CD4-positive, alpha-beta T cell treated with Interleukin-4 for 1 hour (primary cell): ENCODE measurements at places on chromosomes 7 and 10.

DNA sequence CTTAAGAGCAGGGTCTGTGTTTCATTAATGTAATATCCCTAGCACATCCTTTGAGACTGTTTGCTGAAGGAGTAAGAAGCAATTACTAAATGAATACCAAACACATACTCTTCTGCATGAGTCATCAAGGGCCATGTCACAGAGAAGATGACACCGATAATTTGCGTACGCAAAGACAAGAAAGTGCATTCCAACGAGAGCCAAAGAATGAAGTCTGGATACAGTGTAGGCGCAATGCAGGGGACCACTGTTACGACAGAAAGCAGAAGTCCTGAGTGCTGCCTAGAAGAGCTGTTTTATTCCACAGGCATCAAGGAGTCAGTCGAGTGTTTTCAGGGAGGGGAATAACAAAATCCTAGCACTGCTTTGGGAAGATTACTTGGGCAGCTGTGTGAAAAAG is 62.7 kb downstream of the VPS41 start:
- DNase-seq: no peak

DNA sequence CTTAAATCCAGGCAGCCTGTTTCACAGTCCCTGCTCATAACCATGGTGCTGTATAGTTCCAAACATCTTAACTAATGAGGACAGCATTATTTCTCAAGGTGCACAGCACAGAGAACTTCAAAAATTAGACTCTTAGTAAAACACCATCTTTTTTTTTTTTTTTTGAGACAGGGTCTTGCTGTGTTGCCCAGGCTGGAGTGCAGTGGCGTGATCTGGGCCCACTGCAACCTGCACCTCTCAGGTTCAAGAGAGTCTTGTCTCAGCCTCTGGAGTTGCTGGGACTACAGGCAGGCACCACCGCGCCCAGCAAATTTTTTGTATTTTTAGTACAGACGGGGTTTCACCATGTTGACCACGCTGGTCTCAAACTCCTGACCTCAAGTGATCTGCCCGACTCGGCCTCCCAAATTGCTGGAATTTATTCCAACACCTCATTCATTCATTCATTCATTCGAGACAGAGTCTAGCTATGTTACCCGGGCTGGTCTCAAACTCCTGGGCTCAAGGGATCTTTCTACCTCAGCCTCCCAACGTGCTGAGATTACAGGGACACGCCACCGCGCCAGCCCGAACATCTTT is 507 bp upstream of the TMEM254 start:
- no peak for DNase-seq

- no peak for DNase-seq
Measured at GRCh38 chr10:20551761-20552160, 345.4 kb downstream of the NEBL start.

GRCh38 chr10:85045046-85045445 is 716.7 kb downstream of the CCSER2 start:
- no peak for DNase-seq

- DNase-seq: no peak
Measured at GRCh38 chr10:103733045-103733419, 122.3 kb downstream of the SH3PXD2A start.

DNA sequence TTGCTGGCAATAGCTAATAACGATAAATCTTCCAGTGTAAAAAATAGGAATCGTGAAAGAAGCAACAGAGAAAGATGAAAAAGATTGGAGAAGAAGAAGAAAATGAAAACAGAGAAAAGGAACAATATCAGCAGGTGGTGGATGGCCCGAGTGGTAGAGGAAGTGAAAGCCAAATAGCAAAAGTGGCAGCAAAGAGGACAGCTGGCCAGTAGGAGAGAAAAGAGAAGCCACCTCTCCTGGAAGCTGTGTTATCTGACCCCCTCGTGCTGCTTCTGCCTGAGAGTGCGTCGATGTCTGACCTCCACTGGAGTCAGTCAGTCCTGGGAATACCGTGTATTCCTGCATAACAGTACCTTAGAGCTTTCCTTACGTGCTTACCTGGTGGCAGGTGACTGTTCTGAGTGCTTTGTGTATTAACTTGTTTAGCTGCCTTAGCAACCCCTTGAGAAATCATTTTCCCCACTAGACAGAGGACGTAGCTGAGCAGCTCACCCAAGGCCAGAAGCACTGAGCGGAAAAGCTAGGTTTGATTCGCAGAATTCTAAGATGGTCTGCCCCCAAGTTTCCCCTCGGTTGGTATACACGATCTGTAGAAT is 88.3 kb downstream of the CHN2 start:
- no peak for DNase-seq

DNA sequence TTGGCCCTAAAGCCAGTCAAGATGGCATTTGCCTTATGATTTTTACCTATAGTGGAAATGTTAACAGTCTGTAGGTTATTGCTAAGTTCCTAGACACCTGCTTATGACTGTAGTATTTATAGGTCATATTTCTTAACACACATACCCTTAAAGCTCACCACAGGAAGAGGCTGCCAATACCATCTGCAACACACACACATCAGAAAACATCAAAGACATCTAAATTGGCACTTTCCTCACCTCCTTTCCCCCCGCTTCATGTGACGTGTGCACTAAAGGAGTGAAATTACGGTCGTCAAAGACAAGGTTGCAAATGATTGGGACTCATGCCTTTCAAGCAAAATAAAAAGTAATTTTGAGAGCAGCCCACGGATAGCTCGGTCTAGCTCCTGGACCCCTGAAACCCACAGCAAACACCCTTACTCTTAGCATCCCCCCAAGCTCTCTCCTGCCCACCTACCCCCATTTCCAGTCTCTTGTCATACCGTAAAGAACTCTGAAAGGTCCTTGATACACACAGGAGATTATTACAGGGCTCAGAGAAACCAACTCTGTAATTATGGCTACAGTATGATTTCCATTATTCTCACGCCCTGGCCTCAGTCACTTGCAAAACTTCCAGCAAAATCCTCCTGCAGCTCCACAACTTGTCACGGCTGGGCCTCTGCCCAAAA is 90.5 kb downstream of the PLXNA4 start:
- DNase-seq: peak; percentile 62

DNA sequence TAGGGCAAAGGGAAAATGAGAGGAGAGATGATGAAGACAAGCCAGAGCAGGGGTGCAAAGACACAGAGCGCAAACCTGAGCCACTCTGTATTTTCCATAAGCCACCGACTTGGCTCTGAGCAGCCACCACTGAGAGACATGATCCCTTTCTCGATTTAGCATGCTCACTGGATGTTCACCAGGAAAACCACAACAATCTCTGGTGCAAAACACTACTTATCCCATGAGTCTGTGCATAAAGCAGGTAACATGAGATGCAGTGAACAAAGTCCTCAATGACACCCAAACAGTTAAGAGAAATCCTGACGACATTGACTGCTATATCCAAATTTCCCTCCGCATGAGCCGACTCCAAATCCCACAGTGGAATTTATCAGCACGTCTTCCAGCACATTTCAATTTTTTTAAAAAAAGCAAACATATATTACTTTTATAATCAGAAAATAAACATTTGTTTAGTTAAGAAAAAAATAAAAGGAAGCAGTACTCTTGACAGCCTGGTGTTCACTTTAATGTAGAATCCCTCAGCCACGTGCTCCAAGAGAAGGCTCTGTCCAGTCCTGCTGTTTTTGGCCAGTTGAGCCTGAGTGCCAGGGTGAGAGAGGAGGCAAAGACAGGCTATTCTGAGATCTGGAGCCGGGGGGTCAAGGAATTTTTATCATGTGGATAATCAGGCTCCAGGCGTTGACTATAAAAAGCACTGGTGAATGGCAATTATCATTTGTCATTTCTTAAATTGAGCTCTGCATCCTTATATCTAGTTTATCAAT is 238.4 kb downstream of the KCNMA1 start:
- no peak for DNase-seq

- DNase-seq: no peak
Measured at GRCh38 chr7:129069021-129069420, 14.1 kb upstream of the TNPO3 start.

- no peak for DNase-seq
Measured at GRCh38 chr10:114795039-114795438, 26.5 kb upstream of the FHIP2A start.

- no peak for DNase-seq
Measured at GRCh38 chr10:71302874-71303568, 16.0 kb upstream of the SLC29A3 start.

DNA sequence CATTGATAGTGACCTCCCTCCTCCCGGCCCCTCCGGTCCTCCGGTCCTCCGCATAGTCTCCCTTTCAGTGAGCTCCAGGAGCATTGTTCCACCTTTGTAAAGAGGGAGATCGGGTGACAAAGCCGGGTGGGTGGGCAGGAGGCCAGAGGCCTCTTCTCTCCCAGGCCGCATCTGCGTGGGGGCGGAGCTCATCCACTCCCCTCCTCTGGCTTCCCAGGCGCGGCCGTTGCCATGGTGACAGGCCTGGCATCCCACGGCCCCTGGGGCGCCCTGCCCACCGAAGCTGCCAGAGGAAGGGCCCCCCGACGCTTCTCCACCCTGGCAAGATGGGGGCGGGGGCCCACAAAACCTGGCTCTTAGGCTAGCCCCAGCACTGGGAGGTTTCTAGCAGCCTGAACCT is 4.4 kb upstream of the FZD9 start:
- DNase-seq: no peak

DNA sequence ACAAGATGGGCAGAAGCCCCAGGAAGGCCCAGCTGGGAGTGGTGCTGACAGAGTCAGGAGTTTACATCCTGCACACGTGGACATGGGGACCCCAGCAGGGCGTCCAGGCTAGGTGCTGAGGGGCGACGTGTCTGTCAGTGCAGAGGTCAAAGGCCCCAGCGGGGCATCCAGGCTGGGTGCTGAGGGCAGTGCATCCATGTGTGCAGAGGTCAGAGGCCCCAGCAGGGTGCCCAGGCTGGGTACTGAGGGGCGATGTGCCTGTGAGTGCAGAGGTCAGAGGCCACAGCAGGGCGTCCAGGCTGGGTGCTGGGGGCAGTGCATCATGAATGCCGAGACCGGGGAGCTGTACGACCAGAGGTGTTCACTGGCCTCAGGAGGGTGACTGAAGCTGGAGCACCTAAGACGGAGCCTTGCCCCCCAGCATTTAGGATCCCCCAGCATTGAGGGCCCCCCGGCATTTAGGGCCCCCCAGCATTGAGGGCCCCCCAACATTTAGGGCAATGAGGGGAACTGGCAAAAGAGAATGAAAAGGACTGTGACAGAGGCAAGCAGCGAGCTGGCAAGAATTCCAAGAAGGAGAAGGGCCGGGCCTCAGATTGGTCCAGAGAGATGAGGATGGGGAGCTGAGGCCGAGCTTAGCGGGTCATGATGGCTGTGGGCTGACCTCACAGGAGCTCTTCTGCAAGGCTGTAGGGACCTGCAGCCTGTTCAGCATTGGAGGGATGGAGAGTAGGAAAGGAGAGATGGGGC is 474.9 kb downstream of the PTPRN2 start:
- DNase-seq: no peak

- DNase-seq: no peak
Measured at GRCh38 chr10:101773923-101774588, 1.9 kb downstream of the FGF8 start.

- no peak for DNase-seq
Measured at GRCh38 chr7:2707481-2707880, 19.5 kb downstream of the AMZ1 start.

DNA sequence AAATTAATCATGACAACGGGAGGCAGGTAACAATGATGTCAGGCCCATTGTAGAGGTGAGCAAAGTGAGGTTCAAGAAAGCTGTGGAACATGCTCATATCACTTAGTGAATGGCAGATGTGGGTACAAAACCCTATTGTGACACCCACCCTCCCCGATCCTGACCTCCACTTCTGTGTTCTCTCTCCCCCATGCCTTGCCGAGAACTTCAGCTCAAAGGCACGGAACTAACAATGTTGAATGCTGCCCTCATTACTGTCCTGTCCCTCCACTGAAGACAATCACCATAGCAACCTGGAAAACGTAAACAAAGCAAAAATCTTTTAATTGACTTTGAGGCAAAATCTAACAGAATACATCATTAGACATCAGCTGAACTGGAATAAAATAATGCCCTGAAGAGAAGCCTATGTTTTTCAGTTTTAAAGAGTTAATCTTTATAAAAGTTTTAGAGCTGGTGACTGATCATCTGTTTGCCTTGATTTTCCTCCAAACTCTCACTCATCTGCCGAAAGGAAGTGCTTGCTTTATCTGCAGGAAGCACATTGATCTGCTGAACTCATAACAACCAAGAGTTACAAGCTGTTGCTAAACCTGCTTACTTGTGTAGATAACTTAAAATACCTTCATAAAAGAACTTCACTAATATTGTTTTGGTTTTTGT is 133.6 kb downstream of the CUBN start:
- peak; percentile 36 for DNase-seq
